Amygdala (tissue), 56 donors: ENCODE measurements at places on chromosomes 11 and 22.

DNA sequence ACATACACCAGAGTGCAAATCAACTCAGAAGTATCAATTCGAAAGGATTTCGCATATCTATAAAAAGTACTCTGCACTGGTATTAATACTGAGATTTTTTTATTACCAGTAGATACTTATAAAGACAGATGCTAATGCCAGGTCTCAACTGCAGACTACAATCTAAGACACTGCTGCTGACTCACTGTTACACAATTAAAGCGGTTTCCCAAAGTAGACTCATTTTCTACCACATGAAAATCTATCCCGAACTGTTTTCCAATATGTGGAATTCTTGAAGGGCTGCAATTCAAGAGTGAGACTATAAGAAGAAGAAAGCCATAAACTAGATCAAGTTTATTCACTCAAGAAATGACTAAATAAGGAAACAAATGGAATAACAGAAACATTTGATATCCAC lies 57.2 kb upstream of the ARHGAP32 start:
- DNase-seq: no peak

DNA sequence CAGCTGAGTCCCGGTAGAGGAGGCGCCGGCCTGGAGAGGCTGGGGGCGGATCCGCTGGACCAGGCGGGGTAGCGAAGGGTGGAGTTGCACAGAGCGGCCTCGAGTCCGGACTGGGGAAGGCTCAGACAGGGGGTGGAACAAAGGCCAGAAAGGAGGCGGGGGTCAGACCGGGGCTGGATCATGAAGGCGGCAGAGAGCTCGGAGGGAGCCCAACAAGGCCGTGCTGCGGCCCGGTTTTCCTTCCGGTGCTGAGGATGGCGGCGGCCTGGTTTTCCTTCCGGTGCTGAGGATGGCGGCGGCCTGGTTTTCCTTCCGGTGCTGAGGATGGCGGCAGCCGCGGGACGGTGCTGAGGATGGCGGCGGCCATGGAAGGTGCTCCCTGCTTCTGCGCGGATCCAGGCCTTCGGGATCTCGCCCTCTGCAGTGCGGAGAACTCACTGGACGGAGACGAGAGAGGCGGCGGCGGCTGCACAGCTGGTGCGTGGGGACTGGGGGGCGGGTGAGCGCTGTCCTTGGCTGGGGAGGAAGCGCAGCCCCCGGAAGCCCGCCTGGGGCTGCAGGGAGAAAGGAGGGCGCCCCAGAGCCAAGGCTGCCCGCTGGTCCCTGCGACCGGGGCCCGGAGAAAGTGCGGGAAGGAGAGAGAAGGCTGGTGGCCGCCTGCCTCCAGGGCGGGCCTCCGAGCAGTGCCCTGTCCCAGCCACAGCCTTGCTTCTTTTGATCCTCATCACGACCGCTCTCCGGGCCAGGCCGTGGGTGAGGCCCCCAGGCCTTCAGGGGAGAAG lies 350.4 kb upstream of the B3GAT1 start:
- no peak for DNase-seq

DNA sequence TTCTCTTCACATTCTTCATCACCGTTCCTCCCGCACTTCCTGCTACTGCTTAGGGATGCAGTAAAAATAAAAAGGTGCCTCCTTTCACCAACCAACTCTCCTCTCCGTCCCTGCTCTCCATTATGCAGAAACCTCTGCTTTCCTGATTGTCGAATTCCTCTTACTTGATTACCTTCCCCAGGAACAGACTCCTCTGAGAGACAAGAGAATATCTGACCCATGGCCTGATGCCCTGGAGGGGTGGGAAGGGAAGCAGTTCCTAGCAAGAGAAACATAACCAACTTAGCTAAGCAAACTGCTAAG lies 80.9 kb downstream of the TRIM29 start:
- no peak for DNase-seq

- no peak for DNase-seq
Measured at GRCh38 chr11:36431429-36432092, 78.5 kb downstream of the TRAF6 start.

GRCh38 chr11:46664612-46665011 lies 35.8 kb downstream of the ARHGAP1 start:
- no peak for DNase-seq

- DNase-seq: no peak
Measured at GRCh38 chr11:64529559-64530520, 61.2 kb upstream of the SLC22A12 start.
